ENCODE measurements at places on chromosomes 12 and 14.

DNA sequence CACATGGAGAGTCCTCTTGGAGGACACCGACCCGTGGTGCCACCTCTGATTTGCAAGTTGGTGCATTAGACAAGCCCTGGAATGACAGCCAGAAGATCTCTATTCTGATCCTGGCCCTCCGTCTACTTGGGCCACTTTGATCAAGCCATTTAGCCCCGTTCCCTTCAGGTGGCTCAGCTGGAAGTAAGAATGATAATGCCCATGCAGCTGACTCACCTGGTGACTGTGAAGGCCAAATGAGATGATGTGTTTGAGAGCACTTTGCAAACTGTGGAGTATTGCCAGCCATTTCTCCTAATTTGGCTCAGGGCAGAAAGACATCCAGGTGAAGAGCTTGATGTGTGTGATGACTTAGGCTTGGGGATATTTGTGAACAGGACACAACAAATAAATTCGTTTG is 165.9 kb downstream of the ETV6 start:
- DNase-seq: no peak

DNA sequence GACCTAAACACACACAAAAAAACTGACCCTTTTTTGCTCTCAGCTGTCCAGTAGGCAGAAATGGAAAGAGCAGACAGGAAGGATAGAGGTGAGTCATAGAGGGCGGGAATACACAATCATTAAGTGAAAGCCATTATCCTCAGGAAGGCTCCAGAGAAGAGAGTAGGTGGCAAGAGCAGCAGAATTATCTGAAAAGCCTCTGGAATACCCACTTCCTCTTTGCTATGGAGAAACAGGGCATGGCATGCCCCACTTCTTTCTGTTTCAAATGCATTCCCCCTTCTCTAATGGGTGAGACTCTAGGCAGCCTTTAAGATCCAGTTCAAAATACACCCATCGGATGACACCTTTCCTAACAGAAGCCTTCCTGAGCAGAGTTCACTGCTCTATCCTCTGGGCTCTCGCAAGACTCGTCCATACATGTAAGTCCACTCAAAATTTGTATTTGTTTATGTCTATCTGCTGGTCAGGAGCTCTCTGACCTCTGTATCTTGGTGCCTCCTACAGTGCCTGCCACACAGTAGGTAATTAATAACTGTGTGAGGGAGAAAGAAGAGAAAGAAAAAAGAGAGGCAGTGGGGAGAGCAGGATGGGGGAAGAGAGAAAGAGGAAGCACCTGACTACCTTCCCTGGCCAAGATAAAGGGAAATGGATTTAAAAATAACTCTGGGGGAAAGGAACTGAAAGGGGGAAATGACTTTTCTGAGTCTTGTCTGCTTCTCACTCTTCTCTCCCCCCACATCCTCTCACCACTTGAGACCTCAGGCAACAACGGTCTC is 8.5 kb downstream of the KLHL33 start:
- no peak for DNase-seq

- no peak for DNase-seq
Observed at GRCh38 chr12:48001505-48002413, 2.5 kb downstream of the COL2A1 start.

DNA sequence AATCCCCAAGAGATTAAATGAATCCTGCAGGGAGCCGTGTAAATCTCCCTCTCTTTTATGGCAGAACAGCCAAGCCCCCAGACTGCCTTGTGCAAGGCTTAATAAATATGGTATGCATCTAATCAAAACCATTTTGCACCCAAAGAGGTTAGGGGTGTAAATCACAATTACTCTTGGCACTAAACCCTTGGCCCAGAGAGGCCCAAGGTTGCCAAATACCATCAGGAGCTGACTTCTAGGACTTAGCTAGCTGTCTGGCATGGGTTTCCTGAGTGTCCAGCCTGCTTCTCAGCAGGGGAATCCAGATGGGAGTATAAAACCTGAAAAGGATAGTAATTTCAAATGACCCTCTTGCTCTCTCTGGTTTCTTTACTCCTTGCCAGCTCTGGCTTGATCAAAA is 610.4 kb downstream of the MED13L start:
- no peak for DNase-seq

All from CD4-positive, alpha-beta memory T cell (primary cell).